ENCODE measurements at places on chromosomes 4 and X. TPM values are rescaled to one million over a fixed set of nuclear protein-coding genes. Genes with fewer than 3 reads are reported as not detected.

GRCh38 chr4:80900908-80901307 is 129.6 kb upstream of the BMP3 start:
- DNase-seq: no peak

The CT47B1 gene
- not detected for total RNA-seq

DNA sequence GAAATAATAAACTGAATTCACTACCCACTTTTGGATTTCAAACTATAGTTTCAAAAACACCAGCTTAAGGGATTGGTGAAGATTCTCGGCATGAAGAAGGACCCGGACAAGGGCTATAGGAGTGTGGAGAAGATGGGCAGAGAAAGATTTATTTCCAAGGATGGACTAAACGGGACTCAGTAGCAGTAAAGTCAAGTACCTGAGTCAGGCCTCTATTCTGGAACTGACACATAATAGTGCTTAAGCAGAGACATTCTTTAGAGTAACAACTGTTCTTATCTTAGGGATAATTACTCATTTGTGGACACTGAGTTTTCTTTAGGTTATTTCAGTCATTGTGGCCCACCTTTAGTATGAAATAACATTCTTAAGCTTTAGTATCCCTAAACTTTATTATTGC is 134.6 kb downstream of the GATB start:
- DNase-seq: no peak

The CLNK gene
- total RNA-seq: not detected

The HMX1 gene
- not detected for total RNA-seq

- no peak for DNase-seq
Observed at GRCh38 chr4:15077969-15078368, 75.7 kb downstream of the CPEB2 start.

GRCh38 chr4:170413951-170414350 is 324.2 kb upstream of the AADAT start:
- DNase-seq: no peak

DNA sequence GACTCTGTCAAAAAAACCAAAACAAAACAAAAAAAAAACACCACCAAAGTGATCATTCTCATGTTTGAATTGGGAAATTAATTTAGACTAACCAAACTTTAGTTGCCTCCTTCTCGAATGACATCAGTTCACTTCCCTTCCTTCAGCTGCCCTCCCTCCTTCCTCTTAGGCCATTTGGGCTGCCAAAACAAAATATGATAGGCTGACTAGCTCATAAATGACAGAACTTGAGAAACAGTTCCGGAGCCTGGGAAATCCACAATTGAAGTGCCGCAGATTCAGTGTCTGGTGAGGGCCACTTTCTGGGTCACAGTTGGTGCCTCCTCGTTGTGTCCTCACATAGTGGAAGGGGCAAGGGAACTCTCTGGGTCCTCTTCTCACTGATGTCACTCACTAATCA is 16.1 kb upstream of the WAS start:
- no peak for DNase-seq

The HELT gene
- total RNA-seq: not detected

The XG gene
- not detected for total RNA-seq
